H9 (cell line): ENCODE measurements at places on chromosomes 2 and 18.
A peak's percentile ranks its signal among the peaks of the same experiment; 100 is the strongest.

GRCh38 chr2:100394111-100394641 lies 23.3 kb downstream of the CHST10 start:
- DNase-seq: no peak

GRCh38 chr2:179260224-179260623 lies 4.4 kb downstream of the SESTD1 start:
- no peak for DNase-seq

GRCh38 chr18:22711192-22711685 lies 221.9 kb upstream of the RBBP8 start:
- DNase-seq: no peak

GRCh38 chr2:99159594-99159993 lies 4.8 kb downstream of the LIPT1 start:
- no peak for DNase-seq

- no peak for DNase-seq
Measured at GRCh38 chr2:197292619-197293018, 18.0 kb downstream of the ANKRD44 start.

DNA sequence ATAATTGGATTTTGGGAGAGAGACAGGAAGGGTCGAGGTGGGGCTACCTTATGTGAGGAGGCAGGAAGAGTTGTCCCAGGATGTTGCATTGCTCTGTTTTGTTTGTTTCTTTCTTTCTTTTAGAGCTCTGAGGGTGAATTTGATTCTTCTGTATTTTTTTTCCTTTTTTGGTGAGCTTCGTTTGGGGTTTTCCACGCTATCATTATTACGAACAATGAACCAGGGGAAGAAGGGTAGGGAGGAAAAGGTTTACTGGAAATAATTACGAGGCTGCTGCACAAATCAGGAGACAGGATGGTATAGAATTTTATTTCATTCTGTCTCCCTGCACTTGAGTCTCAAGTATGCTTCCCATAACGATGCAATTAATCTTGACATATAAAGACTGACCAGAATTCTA lies 51.4 kb upstream of the ZNF516 start:
- DNase-seq: no peak

GRCh38 chr2:6523476-6523875 lies 342.2 kb downstream of the CMPK2 start:
- DNase-seq: peak; percentile 35

DNA sequence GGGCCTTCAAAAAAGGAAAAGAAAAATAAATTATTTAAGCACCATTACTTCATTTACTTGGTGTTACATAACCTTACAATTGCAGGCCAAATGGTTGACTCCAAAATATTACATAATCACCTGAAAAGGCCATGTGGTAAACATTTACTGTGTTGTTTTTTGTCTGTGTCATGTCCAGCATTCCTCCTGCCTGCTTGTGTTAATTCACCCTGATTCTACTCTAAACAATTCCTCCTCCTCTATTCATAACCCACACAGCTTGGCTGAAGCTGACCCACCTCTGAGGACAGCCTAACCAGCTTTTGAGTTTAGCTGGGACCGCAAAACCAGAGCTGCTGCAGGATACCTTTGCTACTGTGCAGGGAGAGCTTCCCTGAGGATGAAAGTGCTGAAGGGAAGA lies 35.4 kb downstream of the TMX3 start:
- DNase-seq: no peak

DNA sequence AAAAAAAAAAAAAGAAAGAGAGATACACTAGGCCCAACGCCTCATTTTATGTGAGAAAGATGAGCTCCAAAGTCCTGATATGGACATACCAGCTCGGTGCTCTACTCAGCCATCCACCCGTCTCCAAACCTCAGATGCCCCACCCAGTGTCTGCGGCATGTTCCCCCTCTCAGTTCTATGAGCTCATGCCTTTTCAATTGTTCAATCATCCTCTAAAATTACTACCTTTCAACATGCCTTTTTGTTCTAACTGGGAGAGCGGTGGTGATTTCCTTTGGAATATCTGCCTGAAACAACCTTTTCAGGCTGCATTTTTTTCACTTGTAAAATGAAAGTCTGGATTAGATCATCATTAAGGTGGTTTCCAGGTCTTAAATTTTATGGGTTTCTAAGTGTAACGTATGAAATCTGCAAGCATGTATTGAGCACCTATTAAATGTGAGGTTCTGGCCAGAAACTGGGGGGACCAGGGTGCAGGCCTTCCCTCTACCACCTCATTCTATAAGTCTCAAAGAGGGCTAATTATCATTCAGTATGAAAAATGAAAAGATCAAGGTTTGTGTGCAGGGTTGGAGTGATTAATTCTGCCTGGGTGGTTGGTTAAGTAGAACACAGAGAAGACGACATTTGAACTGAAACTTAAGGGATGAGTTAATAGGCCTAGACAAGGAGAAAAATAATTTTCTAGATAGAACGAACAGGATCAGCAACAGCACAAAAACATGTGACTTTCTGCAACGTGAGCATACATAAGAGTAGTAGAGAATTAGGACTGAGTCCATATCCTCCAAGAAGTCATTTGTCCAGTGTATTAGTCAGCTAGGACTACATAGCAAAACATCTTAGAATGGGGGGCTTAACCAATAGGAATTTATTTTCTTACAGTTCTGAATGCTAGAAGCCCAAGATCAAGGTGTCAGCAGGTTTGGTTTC lies 87.4 kb upstream of the GLS start:
- DNase-seq: no peak

- no peak for DNase-seq
Measured at GRCh38 chr2:106996171-106996769, 110.3 kb upstream of the ST6GAL2 start.

DNA sequence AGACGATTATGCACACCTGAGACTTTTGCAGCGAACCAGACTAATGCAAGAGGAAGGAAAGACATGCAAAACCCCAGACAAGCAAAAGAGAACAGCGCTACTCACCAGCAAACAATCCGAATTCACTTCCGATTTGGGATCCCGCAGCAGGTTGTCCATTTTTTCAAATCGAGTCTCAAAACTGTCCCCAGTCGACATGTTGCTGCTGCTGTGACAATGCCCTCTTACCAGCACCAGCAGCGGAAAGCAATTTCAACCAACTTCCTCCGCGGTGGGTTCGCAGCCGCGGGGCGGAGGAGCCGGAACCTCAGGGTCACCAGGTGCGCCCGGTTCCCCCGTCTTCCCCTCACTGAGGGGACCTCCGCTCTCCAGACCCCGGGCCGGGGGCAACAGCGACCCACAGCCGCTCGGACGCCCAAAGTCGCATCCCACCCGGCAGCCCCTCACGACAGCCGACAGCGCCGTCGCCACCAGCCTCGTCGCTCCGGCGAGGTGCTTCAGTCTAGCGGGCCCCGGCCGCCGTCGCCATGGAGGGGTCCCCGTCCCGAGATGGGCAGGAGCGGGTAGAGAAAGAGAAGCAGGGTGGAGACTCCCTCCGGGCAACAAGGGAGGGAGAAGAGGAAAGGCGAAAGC lies 784 bp downstream of the ROCK1 start:
- peak; percentile 38 for DNase-seq

GRCh38 chr2:154974041-154974440 lies 275.5 kb downstream of the KCNJ3 start:
- no peak for DNase-seq

- DNase-seq: no peak
Measured at GRCh38 chr2:46888421-46888952, 27.1 kb downstream of the MCFD2 start.

DNA sequence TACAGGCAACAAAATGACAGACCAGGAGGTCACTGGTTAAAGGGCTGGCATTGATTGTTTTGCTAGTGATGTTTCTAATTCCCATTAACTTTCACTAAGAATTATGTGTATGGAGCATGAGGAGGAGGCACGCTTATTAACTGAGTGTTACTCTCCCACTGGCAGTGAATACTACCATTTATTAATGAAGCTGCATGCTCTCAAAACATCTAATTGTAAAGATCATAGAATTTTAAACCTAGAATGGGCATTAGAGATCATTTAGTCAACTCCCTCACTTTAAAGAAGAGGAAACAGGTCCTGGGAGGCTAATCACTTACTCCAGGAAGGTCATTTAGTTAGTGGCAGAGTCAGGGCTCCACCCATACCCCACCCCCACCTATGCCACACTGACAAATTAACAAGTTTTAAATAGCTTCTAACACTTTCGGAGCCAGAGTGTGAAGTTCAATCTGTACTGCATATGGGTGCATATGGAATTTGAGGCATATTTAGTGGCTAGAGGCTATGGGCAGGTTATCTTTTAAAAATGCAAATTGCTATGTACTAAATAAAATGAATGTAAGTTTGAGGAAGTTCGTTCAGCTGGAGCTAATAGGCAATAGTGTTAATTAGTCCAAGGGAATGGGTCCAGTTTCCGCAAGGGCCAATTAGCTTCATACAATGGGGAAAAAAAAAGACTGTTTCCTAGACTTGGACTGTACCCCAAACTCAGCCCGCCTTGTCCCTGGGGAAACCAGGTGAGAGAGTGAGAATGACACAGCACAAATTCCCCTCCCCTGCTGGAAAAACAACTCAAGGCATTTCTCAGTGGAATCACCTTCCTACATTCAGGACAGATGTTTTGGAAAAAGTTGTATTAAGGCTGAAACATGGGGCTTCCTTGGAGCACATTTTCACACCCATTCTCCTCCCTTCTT lies 178.8 kb downstream of the ICOS start:
- DNase-seq: no peak

- DNase-seq: no peak
Measured at GRCh38 chr2:105410554-105410953, 11.7 kb upstream of the FHL2 start.

- no peak for DNase-seq
Measured at GRCh38 chr18:57839942-57840381, 36.8 kb upstream of the ATP8B1 start.

DNA sequence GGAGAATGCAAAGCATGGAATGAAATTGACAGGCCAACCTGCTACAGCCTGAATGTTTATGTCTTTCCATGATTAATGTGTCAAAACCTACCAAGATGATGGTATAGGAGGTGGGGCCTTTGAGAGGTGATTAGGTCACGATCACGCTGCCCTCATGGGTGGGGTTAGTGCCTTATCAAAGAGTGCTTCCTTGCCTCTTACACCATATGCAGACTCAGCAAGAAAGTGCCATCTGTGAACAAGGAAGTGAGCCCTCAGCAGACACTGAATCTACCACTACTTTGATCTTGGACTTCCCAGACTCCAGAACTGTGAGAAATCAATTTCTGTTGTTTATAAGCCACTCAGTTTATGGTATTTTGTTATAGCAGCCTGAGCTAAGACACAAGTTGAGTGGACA lies 147.5 kb upstream of the BCL2L11 start:
- DNase-seq: no peak

DNA sequence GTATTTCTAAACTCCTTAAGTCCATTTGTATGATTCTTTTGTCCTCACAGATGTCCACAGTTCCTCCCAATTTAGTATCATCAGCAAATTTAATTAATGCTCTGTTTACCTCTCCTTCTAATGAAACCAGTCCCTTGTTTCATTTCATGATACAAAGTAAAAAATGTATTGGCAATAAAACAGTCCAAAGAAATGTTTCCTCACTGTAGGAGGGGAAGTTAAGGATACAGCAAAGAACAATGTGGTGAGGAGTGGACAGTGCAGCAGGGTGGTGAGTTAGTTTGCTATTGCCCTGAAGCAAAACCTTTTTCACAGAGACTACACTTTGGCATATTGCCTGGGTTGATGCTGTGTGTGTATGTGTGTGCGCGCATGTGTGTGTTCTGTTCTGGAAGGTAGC lies 401.5 kb downstream of the ARHGAP15 start:
- no peak for DNase-seq
